ENCODE measurements at places on chromosomes 11 and 22.
A peak's percentile ranks its signal among the peaks of the same experiment; 100 is the strongest.

DNA sequence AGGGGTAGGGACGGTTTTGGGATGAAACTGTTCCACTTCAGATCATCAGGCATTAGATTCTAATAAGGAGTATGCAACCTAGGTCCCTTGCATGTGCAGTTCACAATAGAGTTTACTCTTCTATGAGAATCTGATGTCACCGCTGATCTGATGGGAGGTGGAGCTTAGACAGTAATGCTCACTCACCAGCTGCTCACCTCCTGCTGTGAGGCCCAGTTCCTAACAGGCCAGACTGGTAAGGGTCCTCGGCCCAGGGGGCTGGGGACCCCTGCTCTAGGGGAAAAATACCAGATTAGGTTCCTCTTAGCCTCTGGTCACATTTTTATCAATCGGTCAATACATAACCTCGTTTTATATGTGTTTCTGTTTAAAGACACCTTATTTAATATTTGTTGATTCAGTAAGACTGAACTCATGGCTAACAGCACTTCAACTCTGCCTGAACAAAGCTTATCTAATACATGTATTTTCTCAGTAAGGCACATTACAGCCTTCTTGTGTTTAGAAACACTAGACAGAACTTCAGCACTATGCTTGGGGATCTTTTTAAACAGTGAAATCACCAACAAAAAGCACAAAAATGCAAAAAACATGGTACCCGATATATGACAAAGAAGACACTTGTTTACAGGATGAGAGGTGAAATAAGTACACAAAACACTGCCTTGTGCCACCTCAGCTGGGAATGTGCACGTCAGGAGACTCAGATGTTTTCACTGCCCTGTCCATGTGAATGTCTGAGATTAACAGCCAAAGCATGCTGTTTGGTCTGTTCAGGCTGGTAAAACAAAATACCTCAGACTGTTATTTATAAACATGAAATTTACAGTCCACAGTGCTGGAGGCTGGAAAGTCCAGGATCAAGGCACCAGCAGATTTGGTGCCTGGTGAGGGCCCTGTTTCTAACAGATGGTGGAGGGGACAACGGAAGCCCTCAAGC lies 107.5 kb downstream of the USP35 start:
- no peak for DNase-seq

GRCh38 chr11:34926101-34926830 lies 9.8 kb downstream of the PDHX start:
- no peak for DNase-seq

- no peak for DNase-seq
Observed at GRCh38 chr11:64893194-64894069, 15.0 kb upstream of the EHD1 start.

DNA sequence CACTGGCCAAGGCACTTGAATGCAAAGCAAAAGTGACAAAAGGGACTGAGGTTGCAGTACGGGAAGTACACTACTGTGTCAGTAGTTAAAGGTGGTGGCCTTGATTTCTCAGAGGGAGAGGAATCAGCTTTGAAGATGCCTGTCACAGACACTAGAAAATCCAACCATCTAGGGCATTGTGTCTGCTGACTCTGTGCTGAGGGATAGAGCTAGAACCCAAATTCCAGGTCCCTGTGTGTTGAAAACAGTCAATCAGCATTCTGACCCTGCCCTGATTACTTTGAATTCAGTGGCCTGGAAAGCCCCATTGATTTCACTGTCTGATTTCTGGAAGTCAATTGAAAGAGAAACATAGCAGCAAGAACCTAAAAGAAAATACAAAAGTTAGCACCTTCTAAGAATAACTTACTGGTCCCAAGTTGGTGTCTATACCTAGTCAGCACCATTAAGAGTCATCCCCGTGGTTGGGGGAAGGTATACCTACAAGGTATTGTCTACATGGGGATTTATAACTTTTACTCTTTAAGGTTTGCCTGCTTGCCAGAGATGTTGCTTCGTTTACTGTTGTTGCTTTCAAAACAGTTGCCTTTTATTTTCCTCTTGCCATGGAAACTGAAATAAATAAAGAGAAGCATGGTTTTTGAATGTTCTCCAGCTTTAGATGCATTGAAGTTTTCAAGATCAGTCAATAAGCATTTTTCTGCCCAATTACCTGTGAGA lies 97.3 kb downstream of the PDHX start:
- no peak for DNase-seq

DNA sequence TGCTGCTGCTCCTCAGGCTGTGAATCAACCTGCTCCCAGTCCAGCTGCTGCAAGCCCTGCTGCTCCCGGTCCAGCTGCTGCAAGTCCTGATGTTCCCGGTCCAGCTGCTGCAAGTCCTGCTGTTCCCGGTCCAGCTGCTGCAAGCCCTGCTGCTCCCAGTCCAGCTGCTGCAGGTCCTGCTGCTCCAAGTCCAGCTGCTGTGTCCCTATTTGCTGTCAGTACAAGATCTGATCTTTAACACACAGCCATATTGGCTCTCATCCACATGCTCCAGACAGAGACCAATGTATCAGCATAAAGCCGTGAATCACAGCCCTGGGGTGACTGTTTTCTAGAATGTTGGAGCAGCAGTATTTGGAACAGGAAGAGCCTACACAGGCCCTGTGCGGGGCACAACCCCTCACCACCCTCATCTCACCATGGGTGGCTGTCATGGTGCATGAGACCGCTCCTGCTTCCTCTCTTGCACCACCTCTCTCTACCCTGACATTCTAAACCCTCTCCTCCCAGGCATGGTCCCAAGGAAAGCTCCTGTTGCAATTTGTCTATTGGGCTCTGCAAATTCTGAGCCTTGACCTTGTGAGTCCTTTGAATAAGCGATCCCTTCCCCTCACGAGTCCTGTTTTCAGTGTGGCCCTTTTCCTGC lies 3.5 kb downstream of the KRTAP5-10 start:
- DNase-seq = no peak

- DNase-seq = no peak
Observed at GRCh38 chr11:122627745-122628144, 27.8 kb upstream of the UBASH3B start.

DNA sequence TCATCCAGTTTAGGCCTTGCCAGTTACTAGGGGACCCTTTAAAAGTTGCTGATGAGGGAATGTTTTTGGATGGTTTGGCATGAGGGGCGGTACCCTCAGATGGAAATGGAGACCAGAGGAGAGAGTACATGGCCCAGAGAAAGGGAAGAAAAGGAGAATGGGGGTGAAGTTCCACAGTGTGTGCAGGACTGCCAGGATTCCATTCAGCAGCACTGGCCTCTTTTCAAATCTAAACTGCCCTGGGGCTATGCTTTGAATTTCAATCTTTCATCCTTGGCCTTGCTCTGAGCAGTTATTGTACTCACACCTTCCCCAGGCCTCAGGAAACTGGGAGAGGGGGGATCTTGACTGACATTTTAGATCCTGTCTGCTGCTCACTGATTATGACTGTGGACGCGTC lies 3.0 kb downstream of the SLC3A2 start:
- no peak for DNase-seq

- no peak for DNase-seq
Observed at GRCh38 chr22:45217345-45217744, 23.3 kb downstream of the KIAA0930 start.

- no peak for DNase-seq
Observed at GRCh38 chr22:35399114-35399677, 744 bp upstream of the MCM5 start.

DNA sequence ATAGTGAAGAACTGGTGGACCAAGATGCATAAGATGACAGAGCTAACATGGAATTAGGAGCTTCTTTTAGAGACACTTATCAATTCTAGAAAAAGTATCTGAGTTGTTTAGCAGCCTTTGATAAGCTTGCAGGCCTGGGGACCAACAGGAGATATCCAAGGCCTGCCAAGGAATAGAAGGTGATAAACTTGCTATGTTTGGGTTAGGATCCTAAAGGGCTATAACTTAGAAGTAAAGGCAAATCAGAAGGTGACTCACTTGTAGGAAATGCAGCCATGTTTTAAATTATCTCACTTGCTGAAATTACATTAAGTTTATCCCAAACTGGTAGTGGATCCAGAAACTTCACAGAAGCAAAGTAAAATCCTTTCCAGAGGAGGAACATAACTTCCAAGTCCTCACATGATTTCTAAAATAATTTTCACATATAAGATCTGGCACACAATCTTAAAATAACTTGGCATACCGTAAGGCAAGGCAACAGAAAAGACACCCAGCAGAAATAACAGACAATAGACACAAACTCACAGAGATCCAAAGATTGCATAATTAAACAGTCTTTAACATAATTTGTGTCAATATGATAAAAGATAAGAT lies 69.6 kb upstream of the TEAD1 start:
- DNase-seq = no peak

- DNase-seq = peak; percentile 50
Observed at GRCh38 chr11:105937331-105937730, 84.7 kb downstream of the MSANTD4 start.

GRCh38 chr11:56509439-56509838 lies 18.3 kb upstream of the OR5M8 start:
- no peak for DNase-seq

DNA sequence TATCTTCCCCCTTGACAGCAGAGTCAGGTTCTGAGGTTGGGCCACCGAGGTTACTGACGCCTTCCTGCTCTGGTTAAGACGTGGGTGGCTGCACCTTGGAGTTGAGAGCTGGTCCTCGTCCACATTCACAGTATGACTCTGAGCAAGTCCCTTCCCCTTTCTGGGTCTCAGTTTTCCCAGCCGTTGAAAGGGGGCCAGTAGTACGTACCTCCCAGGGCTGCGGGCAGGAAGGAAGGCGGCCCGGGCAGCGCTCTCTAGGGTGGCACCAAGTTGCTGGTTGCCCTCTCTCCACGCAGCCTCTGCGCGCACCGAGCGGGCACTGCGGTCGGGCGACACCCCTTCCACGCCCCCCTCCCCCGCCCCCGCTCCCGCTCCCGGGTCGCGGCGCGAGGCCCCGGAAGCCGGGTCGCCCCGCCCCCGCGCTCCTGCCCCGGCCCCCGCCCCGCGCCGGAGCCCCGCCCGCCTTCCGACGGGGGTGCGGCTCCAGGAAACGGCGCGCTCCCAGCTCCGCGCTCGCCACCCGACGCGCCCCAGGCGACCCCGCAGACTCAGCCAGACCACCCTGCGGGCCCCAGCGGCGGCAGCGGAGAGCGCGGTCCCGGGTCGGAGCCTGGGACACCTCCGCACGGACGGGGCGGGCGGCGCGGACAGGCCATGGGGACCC lies at the start of gene EHBP1L1:
TSS of gene EHBP1L1 (plus strand) at position 486 of the 664 bp plus-strand sequence. CDS start 250 bp downstream, outside the sequence.
- DNase-seq = no peak

DNA sequence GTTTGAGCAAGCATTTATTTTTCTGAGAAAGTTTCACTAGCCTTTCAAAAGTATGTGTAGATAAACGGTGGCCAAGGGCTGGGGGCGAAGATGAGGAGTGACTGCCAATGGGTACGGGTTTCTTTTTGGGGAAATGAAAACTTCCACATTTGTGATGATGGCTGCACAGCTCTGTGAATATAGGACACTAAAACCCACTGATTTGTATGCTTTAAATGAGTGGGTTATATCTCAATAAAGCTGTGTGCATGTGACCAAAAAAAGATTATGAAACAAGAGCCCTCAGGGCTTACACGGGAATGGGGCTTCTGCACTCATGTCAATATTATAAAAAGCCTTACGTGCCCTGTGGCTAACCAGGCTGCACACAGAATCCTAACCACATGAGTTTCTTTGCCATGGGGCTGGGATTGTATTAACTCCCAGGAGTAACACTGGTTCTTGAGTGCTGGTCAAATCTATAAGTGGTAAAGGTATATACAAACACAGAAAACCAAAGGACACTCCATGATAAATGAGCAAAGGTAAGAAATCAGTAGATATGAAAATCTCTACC lies 31.3 kb downstream of the ABCC8 start:
- DNase-seq = no peak

- no peak for DNase-seq
Observed at GRCh38 chr11:17930544-17931125, 82.2 kb downstream of the SERGEF start.

DNA sequence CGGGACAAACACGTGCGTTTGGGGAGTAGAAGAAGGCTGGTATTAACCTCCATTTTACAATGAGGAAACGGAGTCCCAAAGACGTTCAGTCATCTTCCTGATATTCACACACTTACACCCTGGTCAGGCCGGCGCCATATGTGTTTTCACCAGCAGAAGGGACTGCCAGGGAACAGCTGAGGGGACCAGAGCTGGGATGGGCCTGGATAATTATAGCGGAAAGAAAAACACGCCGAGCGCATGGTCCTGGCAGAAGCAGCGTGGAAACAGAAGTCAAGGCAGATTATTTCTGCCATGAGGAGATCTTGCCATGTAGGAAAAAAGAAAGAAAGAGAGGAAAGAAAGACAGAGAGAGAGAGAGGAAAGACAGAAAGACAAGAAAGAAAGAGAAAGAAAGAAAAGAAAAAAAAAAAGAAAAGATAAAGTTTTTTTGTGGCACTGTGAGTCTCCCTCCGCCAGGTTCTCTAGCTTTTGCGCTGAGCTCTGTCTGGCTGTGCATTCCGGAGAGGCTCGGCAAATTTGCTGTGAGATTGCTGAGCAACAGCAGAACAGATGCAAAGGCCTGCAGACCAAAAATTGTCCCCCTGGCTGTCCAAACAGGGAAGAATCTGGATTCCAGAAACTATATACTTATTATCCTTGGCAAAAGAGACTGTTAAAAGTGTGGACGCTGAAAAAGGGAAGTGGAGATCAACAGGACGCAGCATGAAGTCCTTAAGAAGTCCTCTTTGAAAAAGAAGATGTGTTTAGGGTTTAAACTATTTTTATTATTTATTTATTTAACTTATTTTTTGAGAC lies 1.3 kb upstream of the UCP2 start:
- DNase-seq = no peak

DNA sequence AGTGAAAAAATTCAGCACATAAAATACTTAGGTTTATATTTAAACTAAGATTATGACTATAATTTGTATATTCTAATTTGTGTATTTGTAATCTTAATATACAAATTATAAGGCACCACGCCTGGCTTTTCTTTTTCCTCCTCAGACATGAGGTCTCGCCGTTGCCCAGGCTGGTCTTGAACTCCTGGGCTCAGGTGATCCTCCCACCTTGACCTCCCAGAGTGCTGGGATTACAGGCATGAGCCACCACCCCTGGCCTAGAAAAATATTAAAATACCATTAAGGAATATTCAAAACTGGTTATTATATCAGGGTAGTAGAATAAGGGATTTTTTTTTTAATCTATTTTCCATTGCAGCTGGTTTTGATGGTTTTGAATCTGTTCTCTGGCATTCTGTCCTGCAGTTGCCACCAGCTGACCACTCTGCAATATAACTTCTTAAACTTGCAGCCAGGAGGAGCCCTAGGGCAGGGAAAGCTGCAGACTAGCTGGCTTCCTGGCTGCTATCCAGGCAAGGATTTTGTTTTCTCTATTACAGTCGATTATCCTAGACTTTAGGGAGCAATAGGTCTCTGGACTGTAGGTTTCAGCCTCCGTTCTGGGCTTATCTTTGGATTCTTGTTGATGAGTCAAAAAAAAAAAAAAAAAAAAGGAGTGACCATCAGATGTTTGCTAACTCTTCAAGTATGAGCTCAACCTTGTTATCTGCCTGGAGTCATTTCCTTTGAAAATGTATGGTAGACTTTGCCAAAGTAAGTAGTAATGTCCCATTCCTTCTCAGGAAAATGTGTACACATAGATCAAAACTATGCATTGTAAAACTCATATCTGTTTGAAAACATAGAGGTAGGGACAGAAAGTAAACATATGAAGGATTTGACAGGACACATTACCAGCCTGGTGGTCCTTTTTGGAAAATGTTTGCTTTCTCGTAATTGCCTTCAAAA lies 13.2 kb downstream of the POLA2 start:
- DNase-seq = peak; percentile 67

Measured in kidney epithelial cell (primary cell).